Activated T-cell treated with anti-CD3 and anti-CD28 coated beads, Interleukin-2, amount 50 U/mL, for 1 hour (primary cell): ENCODE measurements at places on chromosomes 16 and 17.

DNA sequence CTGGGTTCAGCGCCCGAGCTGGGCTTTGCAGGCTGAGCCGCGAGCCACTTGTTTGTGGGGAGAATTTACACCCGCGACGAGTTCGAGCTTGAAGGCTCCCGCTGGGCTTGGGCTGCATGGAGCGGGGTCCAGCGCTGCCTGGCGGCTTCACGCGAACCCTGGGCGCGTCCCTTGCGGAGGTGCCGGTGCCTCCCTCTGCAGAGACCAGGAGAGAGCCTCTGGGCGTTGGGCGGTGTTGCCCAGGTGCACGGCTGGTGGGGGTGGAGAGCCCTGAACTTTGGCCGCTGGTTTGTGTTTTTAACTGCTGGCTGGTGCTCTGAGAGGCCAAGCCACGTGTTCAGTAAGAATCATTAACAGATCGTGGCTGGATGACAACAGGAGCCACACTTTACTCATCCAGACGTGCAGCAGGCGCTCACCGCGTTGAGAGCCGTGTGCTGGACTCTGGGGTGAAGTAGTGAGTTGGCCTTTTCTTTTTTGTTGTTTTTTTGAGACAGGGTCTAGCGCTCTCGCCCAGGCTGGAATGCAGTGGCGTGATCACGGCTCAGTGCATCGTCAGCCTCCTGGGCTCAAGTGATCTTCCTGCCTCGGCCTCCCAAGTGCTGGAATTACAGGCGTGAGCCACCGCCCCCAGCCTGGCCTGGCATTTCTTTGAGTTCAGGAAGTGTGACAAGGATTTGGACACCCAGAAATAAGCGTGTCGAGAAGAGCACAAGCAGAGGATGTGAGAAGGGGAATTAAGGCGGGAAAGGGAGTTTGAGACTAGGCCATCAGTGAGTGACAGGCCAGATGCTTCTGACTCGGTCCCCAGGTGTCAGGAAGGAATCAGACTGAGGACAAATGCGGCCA lies 827 bp downstream of the CDK10 start:
- DNase-seq, result no peak

DNA sequence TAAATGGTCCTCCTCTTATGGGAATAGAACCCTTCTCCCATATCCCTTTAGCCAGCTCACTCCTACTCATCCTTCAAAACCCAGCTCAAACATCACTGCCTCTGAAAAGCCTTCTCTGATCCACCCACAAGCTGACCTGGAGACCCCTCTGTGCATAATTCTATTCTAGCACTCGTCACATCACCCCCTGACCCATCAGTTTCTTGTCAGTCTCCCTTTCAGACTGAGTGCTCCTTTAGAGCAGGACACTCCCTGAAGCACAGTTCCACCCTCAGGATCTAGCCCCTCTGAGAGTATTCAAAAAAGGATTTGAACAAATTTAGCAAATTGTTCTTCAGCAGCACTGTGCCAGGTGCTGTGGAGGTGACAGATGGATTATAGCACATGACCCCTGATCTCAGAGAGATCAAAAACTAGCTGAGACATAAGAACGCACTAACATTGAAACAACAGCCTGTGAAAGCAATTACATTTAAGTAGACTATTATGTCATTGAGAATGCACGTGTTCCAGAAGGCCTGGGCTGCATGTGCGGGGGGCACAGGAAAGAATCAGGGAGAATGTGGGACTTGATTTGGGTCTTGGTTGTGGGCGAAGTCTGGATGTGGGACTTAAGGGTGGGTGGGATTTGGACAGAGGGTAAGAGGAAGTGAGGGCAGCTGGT lies 43.5 kb downstream of the MRPS23 start:
- no peak for DNase-seq

DNA sequence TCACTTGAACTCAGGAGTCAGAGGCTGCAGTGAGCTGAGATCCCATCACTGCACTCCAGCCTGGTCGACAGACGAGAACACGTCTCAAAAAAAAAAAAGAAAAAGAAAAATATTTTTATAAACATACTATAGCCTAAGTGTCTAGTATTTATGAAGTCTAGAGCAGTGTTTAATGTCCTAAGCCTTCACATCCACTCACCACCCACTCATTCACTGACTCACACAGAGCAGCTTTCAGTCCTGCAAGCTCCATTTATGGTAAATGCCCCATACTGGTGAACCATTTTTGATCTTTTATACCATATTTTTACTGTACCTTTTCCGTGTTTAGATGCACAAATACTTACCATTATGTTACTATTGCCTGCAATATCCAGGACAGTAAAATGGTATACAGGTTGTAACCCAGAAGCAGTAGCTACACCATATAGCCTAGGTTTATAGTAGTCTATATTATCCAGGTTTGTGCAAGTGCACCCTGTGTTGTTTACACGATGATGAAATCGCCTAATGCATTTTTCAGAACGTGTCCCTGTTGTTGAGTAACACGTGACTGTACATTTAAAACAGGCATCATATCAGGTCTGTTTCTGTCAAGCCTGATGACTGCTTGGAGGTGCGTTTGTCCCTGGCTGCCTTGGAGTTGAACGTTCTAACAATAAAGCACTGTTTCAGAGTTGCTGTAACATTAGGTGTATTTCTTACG lies 10.1 kb downstream of the NUDT7 start:
- no peak for DNase-seq

DNA sequence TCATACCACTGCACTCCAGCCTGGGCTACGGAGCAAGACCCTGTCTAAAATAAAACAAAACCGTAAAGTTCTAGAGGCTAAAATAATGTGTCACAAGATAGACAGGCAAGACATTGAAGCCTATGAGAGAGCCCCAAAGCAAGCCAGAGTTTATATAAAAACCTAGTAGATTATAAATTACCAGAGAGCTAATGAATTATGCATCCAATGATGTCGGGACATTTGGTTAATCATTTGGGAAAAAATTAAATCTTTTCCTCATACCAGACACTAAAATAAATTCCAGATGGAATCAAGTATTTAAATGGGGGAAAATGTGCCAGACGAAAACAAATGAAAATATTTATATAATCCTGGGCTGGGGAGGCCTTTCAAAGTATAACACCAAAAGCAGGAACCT lies 24.2 kb downstream of the CCDC40 start:
- no peak for DNase-seq

DNA sequence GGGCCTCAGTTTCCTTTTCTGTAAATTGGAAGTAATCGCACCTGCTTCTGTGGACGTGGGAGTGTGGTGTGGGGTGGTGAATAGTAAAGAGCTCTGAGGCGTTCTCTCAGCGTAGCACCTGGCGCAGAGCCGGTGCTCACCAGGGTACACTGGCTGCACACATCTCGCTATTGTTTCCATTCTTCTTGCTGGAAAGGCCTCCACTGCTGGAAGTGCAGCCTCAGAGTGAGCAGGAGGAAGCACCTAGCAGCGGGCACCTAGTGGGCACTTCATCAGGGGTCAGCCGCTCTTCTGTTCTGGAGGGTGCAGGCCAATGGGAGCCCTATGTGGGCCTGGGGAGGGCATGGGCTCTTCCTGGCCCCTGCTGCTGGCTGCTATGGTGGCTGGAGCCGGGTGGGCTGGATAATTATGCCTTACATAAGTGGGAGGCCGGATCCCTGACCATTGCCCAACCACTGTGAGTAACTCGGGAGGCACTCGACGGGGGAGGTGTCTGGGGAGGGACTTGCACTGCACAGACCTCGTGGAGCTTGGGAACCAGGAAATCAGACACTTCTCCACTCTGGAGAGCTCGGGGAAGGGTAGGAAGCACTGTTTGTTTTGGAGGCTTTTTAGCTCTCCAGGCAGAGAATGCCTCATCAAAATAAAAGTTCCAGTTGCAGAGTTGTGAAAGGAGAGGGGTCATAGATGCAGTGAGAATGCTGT lies 1.7 kb downstream of the MAP2K3 start:
- no peak for DNase-seq

GRCh38 chr17:76014925-76015261 lies 12.2 kb downstream of the EVPL start:
- DNase-seq, result no peak

GRCh38 chr17:7242717-7243452 lies 636 bp upstream of the GABARAP start:
- peak; percentile 92 for DNase-seq

GRCh38 chr16:46621934-46622676 lies 926 bp upstream of the SHCBP1 start:
- DNase-seq, result no peak

DNA sequence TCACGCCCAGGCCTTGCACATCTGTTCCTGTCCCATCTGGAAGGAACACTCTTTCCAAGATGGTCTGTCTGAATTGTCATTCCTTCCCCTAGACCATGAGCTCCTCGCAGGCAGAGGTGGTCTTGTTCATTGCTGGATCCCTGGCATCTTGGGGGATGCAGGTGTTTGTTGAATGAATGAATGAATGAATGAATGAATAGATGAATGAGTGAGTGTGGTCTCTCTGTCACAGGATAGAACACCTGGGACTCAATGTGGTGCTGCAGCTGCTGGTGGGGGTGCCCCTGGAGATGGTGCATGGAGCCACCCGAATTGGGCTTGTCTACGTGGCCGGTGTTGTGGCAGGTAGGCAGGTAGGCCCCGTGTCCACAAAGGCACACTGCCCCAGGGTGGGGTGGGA lies 32.2 kb downstream of the RHBDL3 start:
- no peak for DNase-seq

DNA sequence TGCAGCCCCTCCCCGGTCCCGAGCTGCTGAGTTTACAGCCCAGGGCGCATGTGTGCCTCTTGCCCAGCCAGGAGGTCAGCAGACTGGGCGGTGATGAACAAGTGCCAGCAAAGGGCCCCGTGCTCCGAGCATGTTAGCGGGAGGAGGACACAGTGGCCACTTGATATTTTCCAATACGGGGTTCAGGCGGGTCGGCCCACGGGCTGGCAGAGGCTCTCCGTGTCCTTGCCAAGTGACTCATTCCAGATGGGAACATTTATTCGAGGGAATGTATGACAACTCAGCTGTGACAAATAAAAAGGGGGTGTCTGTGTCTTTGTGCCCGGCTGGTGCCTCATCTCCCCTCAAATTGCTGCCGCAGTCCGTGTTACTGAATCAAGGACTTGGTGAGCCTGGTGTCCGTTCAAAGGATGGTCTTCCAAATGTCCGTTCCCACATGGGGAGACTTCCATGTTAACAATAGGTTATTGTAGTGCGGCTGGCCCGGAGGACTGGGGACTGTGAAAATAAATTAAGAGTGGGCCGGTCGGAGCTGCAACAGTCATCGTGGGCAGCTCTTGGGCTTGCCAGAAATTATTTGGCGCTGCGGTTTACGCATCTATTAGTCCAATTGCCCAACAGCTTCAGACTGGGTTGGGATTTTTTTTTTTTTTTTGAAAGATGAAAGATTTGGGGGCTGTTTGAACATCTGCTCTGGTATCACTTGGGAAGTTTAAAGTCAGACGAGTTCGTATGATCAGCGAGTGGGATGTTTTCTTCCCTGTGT lies 174.0 kb upstream of the CIBAR2 start:
- no peak for DNase-seq

DNA sequence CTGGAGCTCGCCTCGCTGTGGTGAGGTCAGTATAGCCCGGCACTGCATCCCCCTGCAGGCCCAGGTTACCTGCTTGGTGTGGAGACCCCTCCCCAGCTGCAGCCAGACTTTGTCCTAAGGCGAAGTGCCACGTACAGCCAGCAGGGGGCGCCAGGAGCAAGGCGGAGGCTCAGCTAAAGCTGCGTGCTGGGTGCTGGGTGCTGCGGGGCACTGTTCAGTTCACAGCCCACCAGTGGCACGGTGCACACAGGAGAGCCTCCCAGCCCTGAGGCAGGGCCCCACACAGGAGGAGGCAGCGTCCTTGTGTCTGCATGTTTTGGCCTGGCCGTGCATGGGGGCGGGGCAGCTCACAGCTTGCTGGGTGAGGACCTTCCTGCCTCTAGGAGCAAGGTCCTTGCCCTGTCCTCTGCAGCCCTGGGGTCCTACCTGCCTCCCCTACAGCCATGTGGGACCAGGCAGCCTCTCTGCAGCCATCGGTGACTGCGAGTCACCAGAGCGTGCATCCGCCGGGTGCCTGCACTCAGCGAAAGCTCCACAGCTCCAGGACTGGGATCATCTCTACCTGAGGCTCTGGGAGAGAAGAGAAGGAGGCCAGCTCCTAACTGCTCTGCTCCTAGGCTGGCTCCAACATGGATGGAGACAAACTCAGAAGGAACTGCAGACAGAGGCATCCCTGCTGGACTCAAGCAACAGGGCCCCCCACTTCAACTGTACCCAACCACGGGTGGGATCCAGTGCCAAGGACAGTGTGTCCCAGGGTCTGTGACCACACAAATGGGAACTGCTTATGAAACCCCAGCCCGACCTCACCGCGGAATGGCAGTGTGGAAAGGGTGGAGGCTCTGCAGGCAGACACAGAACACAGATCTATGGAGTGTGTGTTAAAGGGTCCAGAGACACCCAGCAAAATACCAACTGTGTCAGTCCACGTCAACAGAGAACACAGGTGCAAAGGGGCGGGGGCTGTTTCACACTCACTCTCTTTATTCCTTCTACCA lies 19.0 kb downstream of the SLC7A5 start:
- peak; percentile 82 for DNase-seq

DNA sequence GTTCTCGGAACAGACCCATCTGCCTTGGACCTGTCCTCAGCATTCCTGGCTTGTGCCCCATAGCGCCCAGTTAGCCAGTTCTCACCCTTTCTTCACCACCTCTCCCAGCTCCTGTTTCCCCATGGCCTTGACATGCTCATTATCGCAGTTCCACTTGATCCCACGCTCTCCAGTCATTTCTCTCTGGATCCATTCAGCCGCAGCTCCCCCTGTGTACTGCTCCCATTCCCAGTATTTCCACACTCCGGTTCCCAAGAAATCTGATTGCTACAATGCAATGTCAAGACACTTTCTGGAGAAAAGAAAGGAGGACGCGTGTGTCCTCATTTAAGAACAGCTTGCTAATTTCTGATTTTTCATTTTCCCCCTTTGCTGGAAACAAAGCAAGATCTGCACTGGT lies 55.4 kb downstream of the TMEM186 start:
- no peak for DNase-seq

GRCh38 chr17:79500745-79501618 lies 109.9 kb downstream of the RBFOX3 start:
- no peak for DNase-seq

GRCh38 chr17:69722518-69722917 lies 308.0 kb downstream of the MAP2K6 start:
- DNase-seq, result no peak

DNA sequence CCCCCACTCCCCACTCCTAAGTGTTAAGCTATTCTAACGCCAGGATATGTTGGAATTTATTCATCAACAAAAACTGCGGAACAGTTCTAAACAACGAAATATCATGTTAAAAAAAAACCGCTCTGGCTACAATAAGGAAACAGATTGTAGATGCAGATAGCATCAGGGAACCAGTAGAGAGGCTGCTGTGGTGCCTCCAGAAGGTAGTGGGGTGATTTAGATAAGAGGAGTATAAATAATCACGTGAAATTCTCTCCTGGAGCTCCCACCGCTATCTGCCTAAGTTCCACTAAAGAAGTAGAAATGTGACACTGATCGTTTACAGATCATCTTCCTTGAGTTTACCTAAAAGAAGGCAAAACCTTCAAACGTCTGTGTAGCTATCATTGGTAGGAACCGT lies 8.0 kb downstream of the AHSP start:
- no peak for DNase-seq

- no peak for DNase-seq
These were observed 40.0 kb downstream of the TBC1D16 start for GRCh38 chr17:79995696-79996095.

GRCh38 chr16:56306690-56307533 lies 115.6 kb downstream of the GNAO1 start:
- DNase-seq, result no peak
